HS-5 (cell line): ENCODE measurements at places on chromosomes 6 and 20.

DNA sequence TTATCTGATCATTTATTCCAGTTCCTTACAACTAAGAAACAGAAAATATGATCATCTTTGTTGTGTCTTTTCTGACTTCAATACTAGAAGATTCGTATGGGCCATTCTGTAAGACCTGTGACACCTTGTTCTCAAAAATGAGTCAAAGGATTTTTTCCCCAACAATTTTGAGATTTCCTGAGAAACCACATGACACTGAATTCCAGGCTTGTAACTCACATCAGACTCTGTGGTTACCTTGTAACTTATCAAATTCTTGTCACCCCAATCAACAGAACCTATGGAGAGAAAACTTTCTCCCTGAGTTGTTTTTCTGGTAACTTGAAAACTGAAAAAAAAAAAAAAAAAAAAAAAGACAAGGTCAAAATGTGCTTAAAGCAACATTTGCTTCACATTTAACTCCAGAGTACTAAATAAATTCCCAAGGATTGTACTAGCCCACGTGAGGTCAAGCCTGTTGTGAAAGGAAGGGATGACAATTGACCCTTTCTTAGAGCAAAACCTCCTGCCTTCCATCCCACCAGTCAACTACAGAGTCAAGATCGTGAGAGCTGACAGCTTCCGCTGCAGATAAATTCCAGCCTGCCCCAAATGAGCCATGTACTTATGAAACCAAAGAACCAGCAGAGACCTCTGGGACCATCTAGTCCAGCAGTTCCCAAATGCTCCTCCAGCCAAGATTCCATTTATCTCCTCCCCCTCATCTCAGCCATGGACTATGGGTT lies 140.3 kb downstream of the TBX18 start:
- DNase-seq = peak; percentile 90

DNA sequence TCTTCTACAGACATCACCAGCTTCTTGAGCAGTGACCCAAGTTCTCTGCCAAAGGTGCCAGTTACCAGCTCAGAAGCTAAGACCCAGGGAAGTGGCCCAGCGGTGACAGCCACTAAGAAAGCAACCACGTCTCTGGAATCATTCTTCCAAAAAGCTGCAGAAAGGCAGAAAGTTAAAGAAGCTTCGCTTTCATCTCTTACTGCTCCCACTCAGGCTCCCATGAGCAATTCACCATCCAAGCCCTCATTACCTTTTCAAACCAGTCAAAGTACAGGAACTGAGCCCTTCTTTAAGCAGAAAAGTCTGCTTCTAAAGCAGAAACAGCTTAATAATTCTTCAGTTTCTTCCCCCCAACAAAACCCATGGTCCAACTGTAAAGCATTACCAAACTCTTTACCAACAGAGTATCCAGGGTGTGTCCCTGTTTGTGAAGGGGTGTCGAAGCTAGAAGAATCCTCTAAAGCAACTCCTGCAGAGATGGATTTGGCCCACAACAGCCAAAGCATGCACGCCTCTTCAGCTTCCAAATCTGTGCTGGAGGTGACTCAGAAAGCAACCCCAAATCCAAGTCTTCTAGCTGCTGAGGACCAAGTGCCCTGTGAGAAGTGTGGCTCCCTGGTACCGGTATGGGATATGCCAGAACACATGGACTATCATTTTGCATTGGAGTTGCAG lies 15.2 kb downstream of the GTPBP2 start:
- DNase-seq = no peak

DNA sequence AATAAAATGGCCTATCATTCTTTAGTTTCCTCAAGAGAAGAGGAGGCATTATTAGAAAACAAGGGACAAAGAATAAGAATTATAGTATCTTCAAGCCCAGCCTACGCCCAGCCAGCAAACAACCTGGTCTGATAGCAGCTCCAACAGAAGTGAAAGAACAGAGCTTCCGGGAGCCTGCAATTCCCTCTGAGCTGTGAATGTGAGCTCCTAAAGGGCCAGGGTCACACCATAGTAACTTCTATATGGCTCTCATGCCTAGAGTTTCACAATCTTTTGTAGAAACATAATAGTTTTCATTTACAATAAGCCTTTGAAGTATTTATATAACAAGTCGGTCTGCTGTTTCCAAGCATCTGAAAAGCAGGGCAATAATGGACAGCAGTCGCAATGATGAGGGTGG lies 116.5 kb downstream of the SMLR1 start:
- no peak for DNase-seq

GRCh38 chr6:133590196-133590595 lies 298.7 kb upstream of the TCF21 start:
- no peak for DNase-seq

GRCh38 chr6:156852147-156852857 lies 75.1 kb downstream of the ARID1B start:
- no peak for DNase-seq

- no peak for DNase-seq
Observed at GRCh38 chr20:20253039-20253743, 114.7 kb upstream of the INSM1 start.
